ENCODE measurements at places on chromosomes 5 and 9.
A peak's percentile ranks its signal among the peaks of the same experiment; 100 is the strongest.

GRCh38 chr5:61349935-61350334, 17.9 kb downstream of the ZSWIM6 start:
- no peak for DNase-seq

DNA sequence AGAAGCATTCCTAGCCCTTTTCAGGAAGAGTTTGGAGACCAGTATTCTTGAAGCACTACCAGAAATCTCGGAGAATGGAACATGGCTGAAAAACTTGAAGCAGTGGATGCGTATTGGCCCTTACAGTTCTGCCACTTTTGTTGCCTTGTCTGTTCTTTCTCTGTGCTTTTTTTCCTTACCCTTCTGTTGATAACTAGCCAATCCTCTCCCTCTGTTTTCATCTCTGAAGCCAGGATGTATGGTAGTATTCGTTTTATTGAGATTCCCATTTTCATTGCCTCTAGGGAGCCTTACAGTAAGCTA, 564 bp upstream of the CCNH start:
- no peak for DNase-seq

DNA sequence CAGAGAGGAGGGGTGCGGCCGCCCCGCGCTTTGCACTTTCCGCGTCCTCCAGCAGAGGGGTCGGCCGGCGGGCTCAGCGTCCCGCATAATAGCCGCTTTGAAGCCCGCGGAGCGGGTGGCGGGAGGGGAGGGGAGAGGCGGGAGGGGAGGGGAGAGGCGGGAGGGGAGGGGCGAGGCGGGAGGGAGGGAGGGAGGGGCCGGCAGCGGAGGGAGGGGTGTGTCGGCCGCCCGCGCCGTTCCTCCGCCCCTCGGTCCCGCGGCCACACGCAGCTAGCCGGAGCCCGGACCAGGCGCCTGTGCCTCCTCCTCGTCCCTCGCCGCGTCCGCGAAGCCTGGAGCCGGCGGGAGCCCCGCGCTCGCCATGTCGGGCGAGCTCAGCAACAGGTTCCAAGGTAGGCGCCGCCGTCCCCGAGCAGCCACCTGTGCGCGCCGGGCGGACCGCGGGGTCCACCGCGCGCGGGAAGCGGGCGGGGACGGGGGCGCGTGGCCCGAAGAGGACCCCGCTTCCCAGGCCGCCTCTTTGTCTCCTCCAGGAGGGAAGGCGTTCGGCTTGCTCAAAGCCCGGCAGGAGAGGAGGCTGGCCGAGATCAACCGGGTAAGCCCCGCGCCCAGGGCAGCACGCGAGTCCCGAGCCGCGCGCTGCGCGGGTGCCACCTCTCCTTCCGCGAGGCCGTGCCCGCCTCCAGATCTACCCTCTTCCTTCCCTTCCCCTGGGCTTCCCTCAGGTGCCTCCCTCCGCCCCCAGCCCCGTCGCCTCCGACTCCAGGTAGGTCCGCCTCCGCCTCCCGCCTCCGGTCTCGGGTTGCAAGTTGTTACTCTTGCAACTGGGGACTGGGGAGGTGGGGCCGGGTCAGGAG, at the start of gene AIF1L:
TSS of gene AIF1L (plus strand) at position 263 of the 857 bp plus-strand sequence. CDS start at position 362, 99 bp downstream.
- DNase-seq, result no peak

DNA sequence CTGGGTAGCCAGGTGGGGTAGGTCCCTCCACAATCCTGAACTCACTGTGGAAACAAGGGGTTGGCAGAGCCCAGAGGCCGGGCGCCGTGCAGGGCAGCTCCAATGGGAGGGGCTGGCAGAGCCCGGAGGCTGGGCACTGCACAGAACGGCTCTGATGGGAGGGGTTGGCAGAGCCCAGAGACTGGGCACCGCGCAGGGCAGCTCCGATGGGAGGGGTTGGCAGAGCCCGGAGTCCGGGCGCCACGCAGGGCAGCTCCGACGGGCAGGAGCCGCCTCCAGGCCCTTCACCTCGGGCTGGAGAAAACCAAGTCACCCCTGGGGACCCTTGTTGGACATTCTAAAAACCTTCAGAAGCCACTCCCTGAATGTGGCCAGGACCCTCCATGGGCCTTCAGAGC, 9.3 kb downstream of the NACC2 start:
- DNase-seq, result peak; percentile 58

GRCh38 chr9:72996114-72996513, 43.3 kb upstream of the ALDH1A1 start:
- DNase-seq, result no peak

DNA sequence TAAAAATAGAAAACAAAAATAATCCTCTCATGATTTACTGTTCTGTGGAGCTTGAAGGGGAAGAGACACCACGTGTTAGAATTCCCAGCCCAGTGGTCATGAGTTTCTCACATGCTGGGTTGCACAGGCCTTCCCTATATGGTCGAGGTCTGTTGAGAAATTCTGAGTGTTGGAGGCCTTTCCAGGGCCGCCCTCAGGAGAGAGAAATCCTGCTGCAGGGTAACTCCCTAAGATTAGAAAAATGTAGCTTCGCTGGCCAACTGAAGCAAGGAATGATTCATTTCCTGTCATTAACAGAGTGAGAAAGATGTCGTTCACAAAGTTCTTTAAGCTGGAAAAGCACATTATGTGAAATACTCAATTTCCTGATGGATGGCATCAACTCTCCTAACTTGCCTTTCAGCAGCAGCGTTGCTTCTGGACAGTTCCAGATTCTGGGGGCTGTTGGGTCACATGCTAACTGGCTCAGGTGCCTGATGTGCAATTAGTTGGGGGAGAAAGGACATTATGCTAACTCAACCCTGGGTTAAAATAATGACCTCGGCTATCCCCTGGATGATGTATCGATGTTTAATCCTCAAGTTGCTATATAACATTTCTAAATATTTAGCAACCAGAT, 104.8 kb upstream of the CD180 start:
- DNase-seq, result no peak

DNA sequence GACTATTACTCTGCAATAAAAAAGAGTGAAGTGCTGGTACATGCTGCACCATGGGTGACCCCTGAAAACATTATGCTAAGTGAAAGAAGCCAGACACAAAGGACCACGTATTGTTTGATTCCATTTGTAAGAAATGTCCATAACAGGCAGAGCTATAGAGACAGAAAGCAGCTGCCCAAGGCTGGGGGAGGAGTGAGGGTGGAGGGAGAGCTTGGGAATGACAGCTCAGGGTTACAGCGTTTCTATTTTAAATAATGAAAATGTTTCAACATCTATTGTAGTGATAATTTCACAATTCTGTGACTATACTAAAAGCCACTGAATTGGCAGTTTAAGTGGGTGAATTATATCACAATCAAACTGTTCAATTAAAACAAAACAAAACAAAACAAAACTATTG, 81.7 kb downstream of the MYO10 start:
- no peak for DNase-seq

GRCh38 chr5:133163839-133164238, 112.0 kb downstream of the HSPA4 start:
- DNase-seq, result no peak

DNA sequence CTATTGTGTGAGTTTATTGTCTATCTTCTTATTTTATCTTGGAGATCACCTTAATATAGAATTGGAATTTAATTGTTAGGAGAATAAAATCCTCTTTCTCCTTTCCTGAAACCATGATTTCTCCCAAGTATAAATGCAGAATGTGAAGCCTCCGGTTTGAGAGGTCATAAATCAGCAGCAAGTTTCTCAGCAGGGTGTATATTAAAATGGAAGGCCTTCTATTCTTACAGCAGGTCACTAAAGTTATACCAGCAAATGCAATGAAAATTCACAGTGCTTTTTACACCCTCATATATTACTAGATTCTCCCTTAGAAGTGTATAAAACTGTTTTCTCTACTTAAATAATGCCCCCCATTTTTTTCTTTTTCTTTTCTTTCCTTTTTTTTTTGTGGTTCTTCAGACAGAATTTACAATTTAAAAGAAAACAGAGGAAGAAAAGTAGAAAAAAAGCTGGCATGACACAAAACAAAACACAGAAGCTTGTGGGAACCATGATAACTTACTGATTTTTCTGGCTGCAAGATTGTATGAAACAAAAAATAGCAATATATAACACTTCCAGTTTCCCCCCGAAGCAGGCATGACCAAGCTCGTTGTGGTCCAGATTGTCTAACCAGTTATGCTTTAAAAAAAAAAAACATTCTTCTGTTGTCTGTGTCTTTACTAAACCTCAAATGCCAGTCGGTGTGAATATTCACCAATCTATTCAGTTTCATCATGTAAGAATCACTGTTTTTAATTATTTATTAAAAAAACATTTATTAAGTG, 211.2 kb downstream of the RAB3C start:
- DNase-seq, result no peak

DNA sequence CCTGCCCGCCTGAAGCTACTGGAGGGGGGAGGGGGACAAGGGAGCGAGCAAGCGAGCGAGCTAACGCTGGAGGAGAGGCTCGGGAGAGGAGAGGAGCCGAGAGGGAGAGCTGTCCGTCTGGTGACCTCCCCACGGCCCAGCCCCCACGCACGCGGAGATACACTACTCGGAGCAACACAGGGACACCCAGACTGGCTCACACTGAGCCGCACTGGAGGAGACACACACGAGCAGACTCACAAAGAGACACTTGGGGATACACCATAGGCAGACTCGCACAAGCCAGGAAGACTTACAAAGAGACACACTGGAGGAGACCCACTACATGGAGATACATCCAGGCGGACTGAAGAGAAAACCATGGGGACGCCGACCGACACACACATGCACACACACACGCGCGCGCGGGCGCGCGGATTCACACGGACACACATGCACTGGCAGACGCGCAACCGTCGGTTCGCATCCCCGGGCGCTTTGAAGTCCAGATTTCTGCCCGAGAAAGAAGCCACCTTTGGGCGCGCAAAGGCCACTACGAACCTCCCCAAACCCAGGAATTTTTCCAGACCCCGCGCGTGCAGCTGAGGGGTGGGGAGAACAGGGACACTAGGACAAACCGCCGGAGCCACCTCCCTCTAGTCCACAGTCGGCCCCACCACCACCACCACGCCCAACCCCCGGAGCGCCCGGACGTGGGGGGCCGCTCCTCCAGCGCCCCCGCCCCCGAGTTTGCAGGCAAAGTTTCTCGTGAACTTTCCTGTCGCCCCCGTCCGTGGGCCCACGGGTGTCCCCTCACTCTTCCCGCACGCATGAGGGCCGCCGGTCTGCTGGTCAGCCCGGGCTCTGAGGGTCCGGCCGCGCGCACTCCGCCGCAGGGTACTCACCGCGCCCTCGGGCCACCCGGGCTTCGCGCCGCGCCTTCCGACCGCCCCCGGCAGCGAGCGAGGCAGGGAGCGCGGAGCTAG, 571 bp downstream of the CNTFR start:
- no peak for DNase-seq

GRCh38 chr5:149961957-149962409, 1.4 kb downstream of the SLC26A2 start:
- DNase-seq, result no peak
